ENCODE measurements at places on chromosomes 2 and 18.

DNA sequence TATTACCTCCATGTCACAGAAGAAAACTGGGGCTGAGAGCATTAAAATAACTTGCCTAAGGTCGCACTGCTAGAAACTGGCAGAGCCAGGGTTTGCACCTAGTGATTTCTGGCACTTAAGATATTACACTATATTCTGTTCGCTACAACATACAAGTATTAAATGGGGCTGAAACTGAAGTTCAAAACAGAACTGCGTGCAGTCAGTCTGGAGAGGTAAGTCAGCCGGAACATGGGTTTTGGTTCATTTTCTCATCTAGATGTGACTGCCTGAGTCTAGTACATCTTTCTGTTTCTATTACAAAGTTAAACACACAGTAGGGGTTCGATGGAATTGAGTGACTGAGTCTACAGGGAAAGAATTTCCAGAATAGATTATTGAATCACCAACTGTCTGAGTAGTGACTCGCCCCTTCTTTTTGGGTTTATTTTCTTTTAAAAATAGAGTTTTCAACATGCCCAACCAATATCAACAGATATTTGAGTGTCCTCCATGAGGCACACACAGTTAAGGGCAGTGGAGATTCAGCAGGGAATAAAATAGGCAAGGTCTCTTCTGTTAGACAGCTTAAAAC, 150.8 kb downstream of the RNF152 start:
- no peak for DNase-seq

GRCh38 chr18:48304906-48305693, 104.1 kb downstream of the ZBTB7C start:
- DNase-seq = no peak

GRCh38 chr2:156465573-156465972, 29.4 kb downstream of the GPD2 start:
- no peak for DNase-seq

DNA sequence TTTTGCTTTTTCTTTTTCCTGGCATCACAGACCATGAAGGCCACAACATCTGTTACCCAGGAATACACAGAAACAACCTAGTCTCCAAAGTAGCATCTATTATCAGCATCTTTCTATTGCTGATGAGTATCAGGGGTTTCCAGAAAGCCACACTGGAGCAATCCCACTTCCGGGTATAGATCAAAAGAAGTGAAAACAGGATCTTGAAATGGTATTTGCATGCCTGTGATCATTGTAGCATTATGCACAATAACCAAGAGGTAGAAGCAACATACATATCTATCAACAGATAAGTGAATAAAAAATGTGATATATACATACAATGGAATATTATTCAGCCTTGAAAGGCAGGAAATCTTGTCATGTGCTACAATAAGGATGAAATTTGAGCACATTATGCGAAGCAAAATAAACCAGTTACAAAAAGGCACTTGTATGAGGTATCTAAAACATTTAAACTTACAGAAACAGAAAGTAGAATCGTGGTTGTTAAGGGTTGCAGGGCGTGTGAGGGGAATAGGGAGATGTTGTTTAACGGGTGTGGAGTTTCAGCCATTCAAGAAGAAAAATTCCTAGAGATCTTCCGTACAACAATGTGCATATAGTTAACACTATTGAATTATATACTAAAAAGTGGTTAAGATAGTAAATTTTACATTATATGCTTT, 115.1 kb downstream of the KCNE4 start:
- no peak for DNase-seq

DNA sequence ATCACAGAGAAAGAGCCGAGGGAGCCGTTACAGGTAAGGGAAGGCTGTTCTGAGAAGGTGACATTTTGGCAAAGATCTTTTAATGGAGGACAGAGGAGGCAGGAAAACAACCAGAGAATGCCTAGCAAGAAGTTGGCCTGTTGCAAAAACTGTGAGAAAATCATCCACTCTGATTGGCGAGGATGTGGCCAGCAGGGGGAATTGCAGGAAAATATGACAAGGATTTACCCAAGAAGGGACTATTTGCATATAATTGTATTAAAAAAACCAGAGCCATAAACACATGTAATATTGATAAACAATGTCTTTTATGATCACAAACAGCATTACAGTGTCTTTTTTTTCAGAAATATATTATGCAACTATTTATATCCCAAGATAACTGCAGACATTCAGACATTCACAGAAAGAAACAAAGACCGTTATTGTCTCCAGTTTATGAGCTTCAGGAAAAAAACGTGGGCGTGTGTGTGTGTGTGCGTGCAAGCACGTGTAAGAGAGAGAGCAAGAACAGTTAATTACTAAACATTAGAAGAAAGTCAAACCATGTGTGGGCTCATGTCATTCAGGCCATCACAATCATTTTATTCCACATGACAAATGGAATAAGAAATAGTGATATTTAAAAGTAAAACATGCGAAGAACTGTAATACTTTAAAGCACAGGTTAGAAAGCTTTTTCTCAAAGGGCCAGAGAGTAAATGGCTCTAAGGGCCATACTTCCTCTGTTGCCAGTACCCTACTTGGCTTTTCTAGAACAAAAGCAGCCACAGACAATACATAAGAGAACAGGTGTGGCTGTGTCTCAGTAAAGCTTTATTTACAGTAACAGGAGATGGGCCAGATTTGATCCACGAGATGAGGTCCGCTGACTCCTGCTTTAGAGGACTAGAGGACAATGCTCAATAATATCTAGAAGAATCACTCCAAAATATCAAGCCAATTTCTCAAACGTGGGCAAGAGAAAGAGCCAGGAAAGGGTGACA, 324.1 kb downstream of the DLGAP1 start:
- DNase-seq = no peak

DNA sequence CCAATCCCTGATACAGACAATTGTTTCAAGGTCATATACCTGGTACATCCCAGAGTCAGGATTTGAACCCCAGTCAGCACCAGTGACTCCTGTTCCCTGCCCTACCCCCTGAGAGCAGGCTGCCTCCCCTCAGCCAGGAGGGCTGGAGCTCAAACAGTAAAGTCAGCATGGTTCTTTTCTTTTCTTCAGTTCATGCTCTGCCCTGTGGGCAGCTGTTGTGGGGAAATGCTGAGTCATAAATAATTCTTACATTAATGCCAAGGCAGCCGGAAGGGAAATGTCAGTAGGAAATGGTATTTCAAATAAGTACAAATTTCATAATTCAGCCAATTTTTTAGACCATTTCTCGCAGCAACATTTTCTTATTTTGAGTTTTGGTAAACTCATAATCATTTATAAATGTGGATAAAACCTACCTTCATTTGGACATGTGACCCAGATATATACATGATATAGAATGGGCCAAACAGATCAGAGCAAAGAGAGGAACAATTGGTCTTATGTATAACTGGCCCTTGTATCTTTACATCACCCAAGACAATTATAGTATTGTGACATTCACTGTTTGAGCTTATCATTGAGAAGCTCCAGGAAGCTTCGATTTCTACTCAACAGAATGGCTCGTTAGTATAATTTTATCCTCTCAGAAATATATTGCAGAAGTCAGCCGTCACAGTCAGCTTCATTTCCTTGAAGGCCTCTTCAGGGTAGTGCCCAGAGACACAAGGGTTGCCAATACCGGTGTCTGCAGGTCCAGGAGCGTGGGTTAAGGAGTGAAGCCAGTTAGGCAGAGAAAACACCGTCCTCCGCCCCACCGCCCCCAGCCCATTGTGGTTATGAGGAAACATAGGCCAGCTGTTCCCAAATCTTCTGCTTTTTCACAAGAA, 28.0 kb upstream of the SCYGR1 start:
- no peak for DNase-seq

DNA sequence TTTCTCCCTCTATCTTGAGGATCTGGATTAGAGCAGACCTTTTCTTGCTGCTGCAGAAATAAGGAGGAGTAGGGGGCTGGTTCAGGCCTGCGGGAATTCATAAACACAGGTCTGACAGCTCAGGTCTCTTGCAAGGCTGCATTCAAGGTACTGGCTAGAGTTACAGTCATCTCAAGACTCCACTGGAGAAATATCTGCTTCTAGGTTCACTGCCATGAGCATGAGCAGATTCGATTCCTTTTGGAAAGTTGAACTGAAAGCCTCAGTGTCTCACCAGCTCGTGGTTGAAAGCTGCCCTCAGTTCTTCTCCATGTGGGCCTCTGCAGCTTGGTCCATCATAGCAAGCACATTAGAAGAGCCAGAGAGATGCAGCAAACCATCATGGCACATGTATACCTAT, 124.4 kb upstream of the SETBP1 start:
- DNase-seq = no peak

GRCh38 chr2:37892436-37893114, 32.5 kb upstream of the RMDN2 start:
- no peak for DNase-seq

GRCh38 chr2:225100856-225101294, 58.6 kb upstream of the DOCK10 start:
- DNase-seq = no peak

DNA sequence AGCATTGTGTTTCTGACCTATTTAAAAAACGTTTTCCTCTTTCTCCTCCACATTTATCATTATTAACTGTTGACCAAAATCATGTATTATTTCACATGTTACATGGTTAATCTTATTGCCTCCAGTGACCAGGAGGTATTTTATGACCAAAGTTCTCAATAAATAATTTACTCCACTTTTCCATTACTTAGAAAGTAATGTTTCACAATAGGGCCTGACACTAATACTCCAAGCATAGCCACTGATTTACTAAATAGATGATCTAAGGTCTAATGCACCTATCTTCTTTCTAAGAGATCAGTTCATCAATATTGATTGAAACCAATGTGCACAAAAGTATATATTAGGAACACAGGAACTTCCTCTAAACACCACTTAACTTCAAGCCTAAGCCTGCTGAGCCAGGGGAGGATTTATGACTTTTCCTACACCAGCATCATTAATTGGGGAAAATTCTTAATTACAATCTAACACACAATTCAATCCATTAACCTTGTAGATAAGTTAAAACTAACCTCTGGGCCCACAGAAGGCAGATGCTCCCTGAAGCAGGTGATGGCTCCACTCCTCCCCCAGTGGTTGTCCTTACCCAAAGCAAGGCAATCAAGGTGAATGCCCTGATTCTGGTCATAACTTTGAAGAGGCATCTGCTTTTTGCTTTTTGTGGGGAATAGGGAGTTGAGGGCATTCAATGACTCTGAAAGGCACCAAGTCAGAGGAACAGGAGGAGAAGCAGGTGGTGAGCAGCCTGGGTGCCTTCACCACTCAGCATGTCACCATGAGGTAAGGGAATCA, 33.9 kb downstream of the RBMS1 start:
- no peak for DNase-seq

DNA sequence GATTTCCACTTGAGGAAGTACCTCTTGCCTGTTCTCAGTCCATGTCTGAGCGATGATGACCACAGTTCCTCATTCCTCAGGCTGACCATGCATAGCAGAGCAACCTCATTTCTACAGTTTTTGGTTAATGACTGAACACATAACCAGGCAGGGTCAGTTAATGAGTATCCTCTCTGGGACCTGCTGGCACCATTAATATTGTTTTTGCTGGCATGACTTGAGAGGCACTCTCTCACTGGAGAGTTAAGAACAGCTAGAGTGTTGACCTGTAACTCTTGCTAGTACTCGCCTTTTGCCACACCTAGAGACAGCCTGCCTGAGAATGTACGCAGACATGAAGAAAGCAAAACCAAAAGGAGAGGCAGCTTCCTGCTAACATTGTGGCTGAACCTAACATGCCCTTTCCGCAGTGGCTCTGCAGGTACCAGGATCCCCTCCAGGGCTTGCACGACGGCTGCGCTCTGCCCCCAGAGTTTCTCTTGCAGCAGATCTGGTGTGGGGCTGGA, 23.9 kb downstream of the PECR start:
- DNase-seq = no peak

GRCh38 chr2:45732436-45732835, 81.0 kb downstream of the PRKCE start:
- DNase-seq = no peak

DNA sequence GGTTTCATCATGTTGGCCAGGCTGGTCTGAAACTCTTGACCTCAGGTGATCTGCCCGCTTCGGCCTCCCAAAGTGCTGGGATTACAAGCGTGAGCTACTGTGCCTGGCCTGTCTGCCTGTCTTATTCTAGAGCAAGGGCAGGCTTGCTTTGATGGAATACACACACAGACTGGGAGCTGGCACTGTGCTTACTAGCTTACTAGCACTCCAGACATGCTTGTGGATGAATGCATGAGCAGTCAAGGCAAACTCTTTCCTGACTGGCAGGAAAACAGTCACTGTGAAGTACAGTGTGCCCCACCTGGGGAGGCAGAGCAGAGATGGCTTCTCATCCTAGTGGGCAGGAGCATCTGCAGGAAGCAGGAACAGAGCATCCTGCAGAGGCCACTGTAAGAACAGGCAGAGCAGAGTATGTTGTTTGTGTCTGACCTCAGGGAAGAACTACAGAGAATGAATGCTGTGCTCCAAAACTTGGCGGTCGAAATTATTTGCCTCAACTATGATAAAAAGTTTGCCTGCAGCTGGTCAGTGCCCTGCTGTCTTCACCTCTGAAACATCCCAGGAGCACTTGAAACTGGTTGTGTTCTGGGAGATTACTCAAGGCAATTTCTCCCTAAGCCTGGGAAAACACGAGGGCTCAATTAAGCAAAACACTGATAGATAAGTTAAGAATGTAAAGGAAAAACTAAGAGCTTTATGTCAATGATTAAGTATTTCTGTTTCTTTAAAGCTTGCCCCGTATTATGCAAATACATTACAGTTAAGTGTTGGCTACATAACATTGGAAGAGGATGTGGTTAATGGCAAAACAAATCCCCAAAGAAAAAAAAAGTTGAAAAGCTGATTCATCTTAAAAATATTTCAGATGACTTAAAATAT, 102.4 kb downstream of the VAPA start:
- no peak for DNase-seq
